ENCODE measurements at places on chromosomes 4 and X.

- DNase-seq, result no peak
Observed at GRCh38 chrX:118904218-118904617, 70.2 kb upstream of the LONRF3 start.

GRCh38 chrX:30689116-30689515 lies 35.9 kb downstream of the GK start:
- DNase-seq, result no peak

DNA sequence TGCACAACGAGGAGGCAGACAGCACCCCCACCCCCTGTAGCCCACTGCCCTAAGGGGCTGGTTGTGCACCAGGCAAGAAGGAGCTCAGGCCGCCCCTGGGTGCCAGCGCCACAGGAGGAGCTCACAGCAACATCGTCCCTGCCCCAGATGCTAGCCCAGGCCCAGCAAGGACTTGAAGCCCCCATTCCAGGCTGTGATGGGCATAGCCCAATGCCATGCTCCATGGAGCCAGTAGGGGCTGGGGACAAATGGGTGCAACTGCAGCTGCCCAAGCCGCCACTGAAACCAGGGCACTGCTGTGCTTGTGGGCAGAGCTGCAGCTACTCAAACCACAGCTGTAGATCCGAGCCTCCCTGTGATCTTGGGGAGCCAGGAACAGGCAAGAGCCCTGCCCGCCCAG lies 241.3 kb upstream of the GIMD1 start:
- no peak for DNase-seq

DNA sequence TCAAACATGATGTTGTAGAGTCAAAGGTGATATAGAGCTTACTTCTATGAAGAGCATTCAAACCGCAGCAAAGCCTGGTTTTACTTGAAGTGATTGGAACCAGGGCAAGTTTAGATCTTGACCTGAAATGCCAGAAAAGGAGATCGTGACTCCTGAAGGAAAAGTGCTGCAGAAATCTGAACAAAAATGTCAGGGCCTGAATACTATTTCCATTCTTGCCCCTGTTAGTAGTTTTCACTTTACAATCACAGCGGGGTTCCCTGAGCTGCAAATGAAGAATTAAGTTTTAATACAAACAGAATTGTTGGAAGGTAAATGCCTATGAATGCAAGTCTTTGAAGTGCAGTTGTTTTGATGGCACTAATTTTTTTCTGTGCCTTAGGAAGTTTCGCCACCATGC lies 4.1 kb downstream of the SLIT2 start:
- DNase-seq, result no peak

DNA sequence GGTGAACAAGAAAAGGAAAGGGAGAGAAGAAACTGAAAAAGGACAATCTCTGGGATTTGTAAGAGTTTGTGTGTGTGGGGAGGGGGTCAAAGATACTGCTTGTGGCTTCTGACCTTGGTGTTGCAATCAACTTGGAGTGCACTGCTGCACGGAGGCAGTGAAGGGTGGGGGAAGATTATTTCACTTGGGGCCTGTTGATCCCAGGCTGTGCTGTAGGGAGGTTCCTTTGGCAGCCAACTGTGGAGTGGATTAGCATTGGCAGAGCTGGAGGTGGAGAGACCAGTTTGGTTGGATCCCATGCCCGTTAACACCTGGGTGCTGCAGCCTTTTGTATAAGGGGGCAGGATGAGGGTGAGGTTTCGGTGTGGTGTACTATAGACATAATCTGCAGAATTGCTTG lies 38.2 kb downstream of the AFF1 start:
- no peak for DNase-seq

GRCh38 chrX:17373337-17373736 lies 1.7 kb upstream of the NHS start:
- no peak for DNase-seq

DNA sequence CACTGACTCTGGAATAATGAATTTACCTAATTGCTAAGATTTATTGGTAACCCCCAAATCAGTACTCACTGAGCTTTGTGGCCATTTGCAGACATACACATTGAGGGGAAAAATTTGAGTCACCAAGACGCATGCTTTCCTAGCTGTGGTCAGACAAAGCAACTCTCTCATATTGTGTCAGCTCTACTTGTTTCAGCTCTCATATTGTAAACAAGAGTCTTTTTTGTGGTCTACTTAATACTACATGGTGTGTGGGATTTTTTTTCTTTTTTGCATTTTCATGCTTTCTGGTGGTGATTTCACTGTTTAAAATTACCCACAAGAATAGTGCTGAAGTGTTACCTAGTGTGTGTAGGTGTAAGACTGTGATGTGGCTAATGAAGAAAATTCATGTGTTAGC lies 428.2 kb upstream of the GALNT7 start:
- no peak for DNase-seq

GRCh38 chr4:11005300-11005699 lies 320.7 kb upstream of the CLNK start:
- no peak for DNase-seq

- peak; percentile 7 for DNase-seq
Observed at GRCh38 chr4:140049024-140049848, 104.7 kb downstream of the MAML3 start.

GRCh38 chr4:150230561-150230960 lies 152.3 kb downstream of the DCLK2 start:
- no peak for DNase-seq

DNA sequence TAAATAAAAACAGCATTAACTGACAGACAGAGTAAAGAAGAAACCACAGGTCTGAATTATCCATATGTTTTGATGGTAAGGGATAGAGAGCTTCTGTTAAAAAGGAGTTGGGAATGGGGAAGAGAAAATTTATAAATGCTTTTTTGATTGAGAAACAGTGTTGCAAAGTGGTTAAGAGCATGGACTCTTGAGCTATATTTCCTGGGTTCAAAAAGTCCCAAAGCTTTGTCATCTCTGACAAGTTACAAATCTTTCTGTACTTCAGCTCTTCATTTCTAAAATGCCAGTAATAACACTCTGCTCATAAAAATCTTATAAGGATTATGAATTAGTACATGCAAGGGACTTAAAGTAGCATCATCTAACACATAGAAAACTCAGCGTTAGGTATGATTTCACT lies 62.2 kb downstream of the N4BP2 start:
- no peak for DNase-seq

GRCh38 chr4:123569541-123569940 lies 172.9 kb downstream of the SPRY1 start:
- DNase-seq, result no peak

- no peak for DNase-seq
Observed at GRCh38 chr4:154472858-154473257, 18.7 kb downstream of the DCHS2 start.

- DNase-seq, result no peak
Observed at GRCh38 chrX:135168486-135168885, 2.7 kb downstream of the CT55 start.

- DNase-seq, result no peak
Observed at GRCh38 chr4:81722290-81722851, 250.7 kb upstream of the RASGEF1B start.

DNA sequence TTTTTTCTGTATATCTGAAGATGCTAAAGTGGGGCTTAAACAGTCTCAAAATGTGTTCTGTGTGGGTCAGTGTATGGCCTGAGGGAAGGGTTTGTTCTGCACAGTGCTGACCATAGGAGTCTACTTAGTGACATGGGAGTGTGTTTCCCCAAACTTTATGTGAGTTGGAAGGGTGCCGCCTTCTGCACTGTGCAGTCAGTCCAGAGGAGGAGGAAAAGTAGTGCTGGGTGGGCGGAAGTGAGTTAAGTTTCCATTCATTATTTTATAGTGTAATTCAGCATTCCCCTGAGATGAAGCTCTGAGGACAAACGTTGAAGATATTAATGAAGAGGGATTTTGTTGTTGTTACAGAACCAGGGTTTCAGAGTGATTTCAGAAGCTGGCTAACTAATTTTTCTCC lies 2.9 kb downstream of the CHST7 start:
- no peak for DNase-seq

GRCh38 chr4:109873791-109874514 lies 26.0 kb downstream of the LRIT3 start:
- DNase-seq, result no peak

DNA sequence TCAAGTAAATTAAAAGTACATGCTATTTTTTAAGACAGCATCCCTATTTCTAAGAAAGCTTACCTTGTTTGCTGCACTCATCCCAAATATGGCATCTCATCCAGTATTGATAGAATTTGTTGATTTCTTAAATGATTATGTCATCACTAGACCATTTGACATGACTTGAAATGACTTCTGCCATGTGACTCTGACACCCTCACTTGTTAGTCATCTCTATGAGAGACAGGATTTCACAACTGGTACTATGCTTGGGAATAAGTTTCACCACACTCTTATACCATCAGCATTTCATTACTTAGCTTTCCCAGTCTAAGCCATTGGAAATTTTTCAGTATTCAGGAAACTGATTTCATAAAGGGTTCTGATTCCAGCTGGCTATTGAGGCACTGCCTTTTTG lies 55.3 kb downstream of the TMPRSS11F start:
- DNase-seq, result no peak

- DNase-seq, result no peak
Observed at GRCh38 chr4:143270256-143270838, 66.3 kb upstream of the GAB1 start.

GRCh38 chr4:162847945-162848549 lies 318.6 kb downstream of the NAF1 start:
- DNase-seq, result no peak

DNA sequence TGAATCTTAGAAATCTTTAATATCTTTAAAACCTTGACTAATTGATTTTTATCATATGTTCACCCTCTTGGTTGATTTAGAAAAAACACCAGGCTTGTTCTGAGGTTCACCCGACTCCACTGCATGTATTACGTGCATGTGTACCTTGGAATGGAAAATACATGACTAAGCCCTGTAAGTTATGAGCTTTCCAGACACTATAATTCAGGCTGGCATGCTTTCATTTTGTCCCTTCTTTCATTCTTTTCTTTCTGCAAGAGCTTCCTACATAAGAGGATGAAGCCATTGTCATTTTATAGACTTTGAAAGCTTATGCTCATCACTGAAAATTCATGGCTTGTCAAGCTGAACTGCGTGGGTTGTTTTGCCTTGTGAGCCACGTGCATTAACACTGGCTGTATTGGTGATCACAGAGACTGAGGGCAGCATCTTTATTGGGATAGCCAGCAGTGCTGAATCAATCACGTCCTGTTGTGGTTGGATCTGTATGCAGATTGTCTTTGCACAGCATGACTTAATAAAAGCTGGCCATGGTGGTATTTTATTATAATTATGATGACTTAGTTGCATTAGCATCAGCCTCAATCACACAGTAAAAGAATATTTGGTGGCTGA lies 141.9 kb downstream of the SLIT2 start:
- DNase-seq, result no peak

DNA sequence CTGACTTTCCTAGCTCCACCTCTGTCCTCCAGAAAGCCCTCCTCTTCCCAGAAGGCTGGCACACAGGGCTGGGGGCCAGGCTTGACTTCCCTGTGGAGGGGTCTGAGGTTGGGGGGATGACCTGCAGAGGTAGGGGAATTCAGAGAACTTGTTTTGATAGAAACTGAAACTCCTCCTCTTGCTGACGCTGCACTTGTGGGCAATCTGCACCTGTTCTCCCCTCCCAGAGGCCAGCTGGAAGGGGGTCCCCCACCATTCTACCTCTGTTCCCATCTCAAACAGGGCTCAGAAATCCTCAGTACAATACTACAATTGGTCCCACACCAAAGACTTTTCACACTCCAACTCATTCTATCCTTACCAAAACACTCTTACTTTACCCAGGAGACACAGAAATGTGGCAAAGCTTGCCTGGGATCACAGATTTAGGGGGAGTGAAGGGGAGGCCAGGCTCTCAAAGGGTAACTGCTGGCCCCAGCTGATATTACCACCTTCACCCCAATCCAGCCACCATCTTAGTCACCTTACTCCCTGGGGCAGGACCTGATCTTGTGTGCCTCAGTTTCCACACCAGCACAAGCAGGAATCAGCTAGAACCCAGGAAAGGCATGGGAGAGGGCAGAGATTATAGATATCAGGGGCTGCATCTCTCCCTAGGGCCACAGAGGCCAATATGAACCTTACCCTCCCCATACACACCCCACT lies 18.5 kb downstream of the OTUD5 start:
- DNase-seq, result no peak

DNA sequence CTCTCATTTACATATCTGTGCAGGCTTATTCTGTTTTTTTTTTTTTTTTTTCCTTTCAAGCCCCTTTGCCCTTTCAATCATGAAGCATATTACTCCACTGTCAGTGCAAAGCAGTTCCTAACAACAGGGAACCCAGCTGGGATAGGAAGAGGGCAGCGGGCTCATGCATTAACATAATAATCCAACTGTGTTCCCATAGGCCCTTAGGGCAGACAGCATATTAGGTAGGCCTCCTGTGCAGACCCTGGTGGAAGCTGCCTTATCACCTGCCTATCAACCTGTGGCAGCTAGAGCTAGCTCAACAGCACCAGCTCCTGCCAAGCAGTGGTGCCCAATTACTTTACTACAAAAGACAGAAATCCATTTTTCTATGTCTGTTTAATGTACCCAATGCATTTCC lies 49.3 kb downstream of the SLC10A7 start:
- no peak for DNase-seq

DNA sequence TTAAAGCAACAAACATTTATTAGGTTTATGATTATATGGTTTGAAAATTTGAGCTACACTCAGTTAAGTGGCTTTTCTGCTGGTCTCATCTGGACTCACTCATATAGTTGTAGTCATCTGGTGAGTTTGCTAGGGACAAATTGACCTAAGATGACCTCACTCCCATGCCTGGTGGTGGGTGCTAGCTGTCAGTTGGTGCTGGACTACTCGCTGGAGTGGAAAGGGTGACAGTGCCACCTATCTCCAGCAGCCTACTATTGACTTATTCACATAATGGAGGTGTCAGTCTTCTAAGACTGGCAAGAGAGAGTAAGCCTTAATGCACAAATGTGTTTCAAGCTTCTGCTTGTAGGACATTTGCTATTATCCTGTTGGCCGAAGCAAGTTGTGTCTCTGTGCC lies 88.2 kb downstream of the TASL start:
- no peak for DNase-seq

DNA sequence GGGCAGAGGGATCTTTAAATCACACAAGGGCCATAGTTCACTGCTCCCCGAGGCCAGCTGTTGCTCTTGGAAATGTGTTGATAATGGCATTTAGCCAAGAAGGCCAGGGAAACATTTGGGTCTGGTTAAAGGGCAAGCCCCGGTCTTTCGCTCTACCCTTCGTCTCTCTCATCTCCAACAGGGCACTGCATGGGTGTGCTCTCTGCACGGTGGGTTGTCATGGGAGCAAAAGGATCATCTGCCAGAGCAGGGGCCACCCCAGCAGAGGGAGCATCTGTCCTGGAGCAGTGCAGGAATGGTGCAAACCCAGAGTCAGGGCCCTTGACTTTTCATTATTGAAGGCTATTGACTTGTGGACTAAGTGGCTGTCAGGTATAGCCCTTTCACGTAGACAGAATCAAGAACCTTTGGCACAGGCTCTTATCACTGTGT lies 22.7 kb upstream of the PGRMC2 start:
- DNase-seq, result no peak

DNA sequence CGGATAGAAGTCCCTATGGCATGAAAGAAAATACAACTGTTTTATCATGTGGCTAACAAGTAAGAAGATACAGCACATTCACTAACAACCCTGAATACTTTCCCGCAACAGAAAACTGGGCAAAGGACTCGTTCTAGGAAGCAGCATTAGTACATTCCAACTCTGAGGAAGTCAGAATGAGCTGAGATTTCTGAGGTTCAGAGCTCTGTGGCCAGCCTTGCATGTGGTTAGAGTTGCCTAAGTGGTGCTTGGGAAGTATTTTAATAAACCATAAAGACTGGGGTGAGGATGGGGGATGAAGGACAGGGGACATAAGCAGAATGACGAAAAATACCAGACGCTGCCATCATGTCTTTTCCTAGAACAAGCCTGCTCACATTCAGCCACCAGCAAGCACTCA lies 82.2 kb downstream of the EFHC2 start:
- DNase-seq, result no peak

All from GM12892 (cell line).